ENCODE measurements at places on chromosomes 1 and 21.

DNA sequence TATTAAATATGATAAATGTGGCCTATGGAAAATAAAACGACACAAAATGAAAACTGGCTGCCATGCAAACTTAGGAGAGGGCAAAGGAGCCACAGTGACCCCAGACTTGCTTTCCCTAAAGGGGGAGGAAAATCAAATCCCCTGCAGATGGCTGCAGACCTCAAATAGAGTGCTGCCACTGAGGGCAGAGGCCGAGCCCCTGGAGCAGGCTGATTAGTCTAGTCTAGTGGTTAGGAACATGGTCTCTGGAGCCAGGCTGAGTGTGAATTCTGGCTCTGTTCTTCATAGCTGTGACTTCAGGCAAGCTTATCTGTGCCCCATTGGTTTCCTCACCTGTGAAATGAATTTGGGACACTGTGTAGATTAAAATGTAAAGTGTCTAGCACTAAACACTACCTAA lies 60.8 kb downstream of the ITPKB start:
- DNase-seq, result no peak

- no peak for DNase-seq
Measured at GRCh38 chr1:41479000-41479807, 5.3 kb downstream of the EDN2 start.

DNA sequence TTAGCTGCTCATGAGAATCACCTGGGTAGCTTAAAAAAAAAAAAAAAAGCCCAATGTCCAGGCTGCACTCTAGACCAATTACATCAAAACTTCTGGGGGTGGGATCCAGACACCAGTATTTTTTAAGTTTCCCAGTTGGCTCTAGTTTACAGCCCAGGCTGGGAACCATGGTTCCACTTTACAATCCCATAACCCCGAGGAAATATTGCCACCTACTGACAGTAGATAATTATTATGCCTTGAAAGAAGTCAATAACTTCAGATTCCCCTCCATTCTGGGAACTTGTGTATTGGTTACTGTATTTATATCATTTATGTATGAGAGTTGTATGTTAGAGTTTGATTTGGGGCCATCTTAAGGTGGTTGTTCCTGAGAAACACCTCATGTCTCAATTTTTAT lies 100.2 kb downstream of the SPATA46 start:
- DNase-seq, result peak; percentile 5

DNA sequence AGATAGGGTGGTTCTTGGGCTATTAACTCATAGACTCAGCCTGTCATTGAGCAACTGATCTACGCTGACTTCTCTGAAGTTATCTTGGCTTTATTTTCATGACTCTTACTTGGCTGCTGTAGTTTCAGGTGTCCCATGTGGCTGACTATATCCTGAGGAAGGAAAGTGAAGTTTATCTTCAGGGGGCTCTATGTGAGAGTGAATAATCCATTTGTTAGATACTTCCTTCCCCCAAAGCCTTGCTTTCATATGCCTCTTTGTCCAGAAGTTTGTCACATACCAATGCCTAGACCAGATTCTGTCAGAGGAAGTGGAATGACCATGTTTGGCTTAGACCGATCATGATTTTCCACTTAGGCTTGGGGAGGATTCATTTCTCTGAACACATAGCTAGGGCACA lies 27.9 kb upstream of the C1orf87 start:
- DNase-seq, result no peak

GRCh38 chr1:3454811-3455618 lies 550 bp downstream of the ARHGEF16 start:
- no peak for DNase-seq

Data from activated CD4-positive, alpha-beta T cell treated with anti-CD3 and anti-CD28 coated beads, Interleukin-10, Interleukin-2, amounts not matched to agents 100 ng/mL and 50 ng/mL, durations not matched to agents 16 hours and 8 hours (primary cell).